Fibroblast of lung (primary cell): ENCODE measurements at places on chromosomes 5 and 9. TPM values are rescaled to one million over a fixed set of nuclear protein-coding genes. Genes with fewer than 3 reads are reported as not detected.
A peak's percentile ranks its signal among the peaks of the same experiment; 100 is the strongest.

- DNase-seq, result peak; percentile 27
- H3K27ac ChIP-seq, result no peak overlapping the region
- H3K27me3 ChIP-seq, result no peaks in the 10 kb centered on the region
- H3K36me3 ChIP-seq, result peaks cover 1% of the 10 kb centered on the region
- peaks cover 5% of the 10 kb centered on the region for H3K4me1 ChIP-seq
Observed at GRCh38 chr9:93467062-93467416, 13.7 kb upstream of the FAM120AOS start.

GRCh38 chr9:95606489-95607350 lies 89.9 kb upstream of the PTCH1 start:
- no peaks in the 10 kb centered on the region for H3K27me3 ChIP-seq
- H3K36me3 ChIP-seq, result no peaks in the 10 kb centered on the region

- no peak overlapping the region for H3K4me3 ChIP-seq
- peaks cover 6% of the 10 kb centered on the region for H3K4me1 ChIP-seq
- no peaks in the 10 kb centered on the region for H3K36me3 ChIP-seq
- H3K27ac ChIP-seq, result no peak overlapping the region
Observed at GRCh38 chr5:58235299-58235698, 224.6 kb downstream of the PLK2 start.

DNA sequence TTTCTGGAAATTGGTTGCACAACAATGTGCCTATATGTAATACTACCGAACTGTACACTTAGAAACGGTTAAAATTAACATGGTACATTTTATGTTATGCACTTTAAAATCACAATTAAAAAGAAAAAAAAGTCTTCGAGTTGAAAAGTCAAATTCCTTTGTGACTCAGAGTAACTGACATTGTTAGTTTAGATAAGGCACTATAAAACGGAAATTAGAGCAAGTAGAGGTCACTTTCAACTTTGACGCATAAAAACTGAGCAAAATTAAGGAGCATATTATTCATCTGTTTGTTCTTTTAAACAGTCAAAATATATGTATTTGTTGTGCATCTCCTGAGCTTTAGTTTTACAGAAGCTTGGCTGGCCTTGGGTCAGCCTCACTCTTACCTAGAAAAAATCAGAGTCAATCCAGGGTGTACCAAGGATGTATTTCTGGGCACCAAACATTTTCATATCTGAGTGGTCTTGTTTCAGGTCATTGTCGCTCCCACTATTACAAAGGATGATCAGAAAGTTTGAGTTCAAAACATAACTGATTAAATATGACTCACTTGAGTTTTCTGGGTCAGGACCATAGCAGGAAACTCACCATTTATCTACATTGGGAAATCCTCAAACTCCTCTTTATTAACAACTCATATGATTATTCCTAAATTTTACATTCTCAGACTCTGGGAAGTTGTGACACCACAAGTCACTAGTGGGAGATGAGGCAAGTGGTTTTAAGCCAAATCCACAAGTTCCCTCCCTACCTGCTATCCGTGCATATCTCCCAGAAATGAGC lies 160.6 kb downstream of the CCDC192 start:
- H3K27ac ChIP-seq, result no peak overlapping the region
- no peak overlapping the region for H3K4me3 ChIP-seq
- no peaks in the 10 kb centered on the region for H3K27me3 ChIP-seq
- H3K36me3 ChIP-seq, result no peaks in the 10 kb centered on the region

The KCNV2 gene
- total RNA-seq, result not detected in 2 replicates

The ITGA1 gene
- total RNA-seq, result 12.1 and 12.6 TPM in 2 replicates

- no peak overlapping the region for H3K27ac ChIP-seq
- H3K4me3 ChIP-seq, result peak overlapping the region; percentile 59
- H3K36me3 ChIP-seq, result no peaks in the 10 kb centered on the region
- H3K27me3 ChIP-seq, result peaks cover 17% of the 10 kb centered on the region
- no peak for DNase-seq
Observed at GRCh38 chr5:14582797-14583137, 1.2 kb downstream of the OTULINL start.
